Activated CD8-positive, alpha-beta T cell treated with anti-CD3 and anti-CD28 coated beads, Interleukin-2, amount 10 ng/mL, durations not matched to agents 7 days and 5 days (primary cell): ENCODE measurements at places on chromosomes 6 and 20. TPM values are rescaled to one million over a fixed set of nuclear protein-coding genes. Genes with fewer than 3 reads are reported as not detected.
A peak's percentile ranks its signal among the peaks of the same experiment; 100 is the strongest.

GRCh38 chr6:90765895-90766294 lies 179.0 kb upstream of the MAP3K7 start:
- DNase-seq, result no peak

DNA sequence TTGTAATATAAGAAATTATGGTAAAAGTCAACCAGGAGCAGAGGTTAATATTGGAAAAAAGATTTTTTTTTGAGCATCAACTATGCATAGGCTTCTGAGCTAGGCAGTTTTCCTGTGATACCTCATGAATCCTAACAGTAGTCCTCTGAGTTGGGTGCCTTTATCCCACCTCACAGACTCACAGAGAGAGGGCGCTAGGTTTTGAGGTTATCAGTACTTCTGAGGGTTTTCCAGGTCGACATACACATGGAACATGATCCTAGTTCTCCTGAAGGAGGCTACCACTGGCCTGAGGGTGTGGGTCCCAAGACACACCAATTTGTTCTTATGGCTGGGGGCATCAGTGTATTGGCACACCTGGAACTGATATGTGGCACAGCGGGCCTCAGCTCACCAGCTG lies 358.8 kb upstream of the JAG1 start:
- no peak for DNase-seq

GRCh38 chr6:14718861-14719260 lies 527.0 kb upstream of the JARID2 start:
- DNase-seq, result no peak

DNA sequence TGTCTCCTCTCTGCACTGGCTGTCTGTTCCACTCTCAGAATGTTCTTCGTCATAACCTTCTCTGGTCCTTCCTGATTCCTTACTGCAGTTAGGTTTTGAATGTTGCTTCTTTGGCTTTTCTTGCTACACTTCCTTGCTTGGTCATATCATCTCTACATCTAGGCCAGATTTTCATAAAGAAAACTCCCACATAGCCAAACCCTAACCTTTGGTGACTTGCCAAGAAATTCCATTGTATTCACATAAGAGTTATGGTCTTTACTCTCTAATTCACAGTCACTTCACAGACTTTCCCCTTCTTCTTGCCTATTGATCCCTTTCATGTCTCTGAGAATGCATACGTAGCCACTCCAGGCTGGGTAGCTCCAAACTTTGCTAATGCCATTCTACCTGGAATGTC lies 41.9 kb upstream of the SIM1 start:
- DNase-seq, result no peak

- no peak for DNase-seq
These were observed 20.6 kb upstream of the TASP1 start for GRCh38 chr20:13659288-13659687.

DNA sequence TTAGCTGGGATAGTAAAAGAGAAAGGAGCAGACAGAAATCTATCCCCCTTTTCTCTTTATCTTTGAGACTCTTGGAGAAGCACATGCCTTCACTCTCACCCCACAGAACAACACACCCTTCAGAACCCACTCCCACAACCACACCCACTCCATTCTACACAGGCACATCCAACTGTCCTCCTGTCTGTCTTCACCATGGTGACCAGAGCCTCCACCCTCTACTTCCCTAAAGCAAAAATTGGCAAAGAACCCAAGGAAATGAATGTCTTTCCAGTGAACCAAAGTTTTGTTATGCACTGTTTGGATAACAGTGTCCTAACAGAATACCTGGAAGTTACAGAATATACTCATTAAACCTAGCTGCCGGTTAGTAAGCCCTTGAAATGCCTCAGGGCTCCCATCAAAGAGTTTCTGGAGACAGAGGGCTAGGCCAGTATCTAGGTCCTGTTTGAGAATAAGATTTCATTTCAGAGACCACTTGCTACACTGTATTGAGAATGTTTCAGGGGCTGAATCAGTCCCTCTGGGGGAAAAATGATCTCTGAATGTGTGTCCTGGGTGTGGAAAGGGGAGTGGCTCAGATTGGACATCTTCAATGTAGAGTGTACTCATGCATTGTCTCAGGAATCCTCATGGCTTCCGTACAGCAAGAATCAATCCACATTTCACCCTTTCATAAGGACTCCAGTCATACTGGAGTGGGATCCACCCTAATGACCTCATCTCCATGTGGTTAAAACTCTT lies 101.1 kb downstream of the LY86 start:
- DNase-seq, result no peak

DNA sequence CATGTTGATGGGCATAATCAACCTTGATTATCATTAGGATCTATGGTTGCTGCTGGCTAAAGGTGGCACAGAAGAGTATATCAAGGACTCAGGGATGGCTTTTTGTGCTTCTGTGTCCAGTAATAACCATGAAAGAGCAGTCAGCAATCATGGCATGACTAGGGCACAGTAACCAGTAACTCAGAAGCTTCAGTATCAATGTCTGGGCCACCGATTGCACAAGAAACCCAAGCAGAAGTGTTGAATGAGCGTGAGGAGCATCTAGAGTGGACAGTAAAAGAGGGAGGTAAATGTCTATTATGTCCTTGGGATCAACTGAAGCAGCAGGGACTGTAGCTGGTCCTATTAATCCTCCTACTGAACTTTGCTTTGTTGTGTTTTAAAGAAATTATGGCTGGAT lies 81.5 kb upstream of the F13A1 start:
- no peak for DNase-seq

- DNase-seq, result no peak
These were observed 128.5 kb downstream of the FLRT3 start for GRCh38 chr20:14208956-14209355.

DNA sequence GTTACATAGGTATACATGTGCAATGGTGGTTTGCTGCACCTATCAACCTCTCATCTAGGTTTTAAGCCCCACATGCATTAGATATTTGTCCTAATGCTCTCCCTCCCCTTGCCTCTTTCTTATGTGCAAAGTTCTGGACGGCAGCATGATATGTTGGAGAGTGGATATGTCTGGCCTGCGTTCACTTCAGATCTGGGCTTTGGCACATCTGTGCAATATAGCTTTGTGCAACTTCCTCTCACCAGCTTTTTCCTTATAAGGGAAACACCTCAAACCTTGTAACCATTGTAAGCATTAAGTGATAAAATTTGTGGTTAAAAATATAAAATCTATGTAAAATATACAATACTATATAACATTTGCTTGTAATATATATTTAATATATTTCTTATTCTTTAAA lies 288.0 kb downstream of the PHACTR1 start:
- DNase-seq, result no peak

- DNase-seq, result no peak
These were observed 126.9 kb upstream of the UST start for GRCh38 chr6:148619891-148620290.

DNA sequence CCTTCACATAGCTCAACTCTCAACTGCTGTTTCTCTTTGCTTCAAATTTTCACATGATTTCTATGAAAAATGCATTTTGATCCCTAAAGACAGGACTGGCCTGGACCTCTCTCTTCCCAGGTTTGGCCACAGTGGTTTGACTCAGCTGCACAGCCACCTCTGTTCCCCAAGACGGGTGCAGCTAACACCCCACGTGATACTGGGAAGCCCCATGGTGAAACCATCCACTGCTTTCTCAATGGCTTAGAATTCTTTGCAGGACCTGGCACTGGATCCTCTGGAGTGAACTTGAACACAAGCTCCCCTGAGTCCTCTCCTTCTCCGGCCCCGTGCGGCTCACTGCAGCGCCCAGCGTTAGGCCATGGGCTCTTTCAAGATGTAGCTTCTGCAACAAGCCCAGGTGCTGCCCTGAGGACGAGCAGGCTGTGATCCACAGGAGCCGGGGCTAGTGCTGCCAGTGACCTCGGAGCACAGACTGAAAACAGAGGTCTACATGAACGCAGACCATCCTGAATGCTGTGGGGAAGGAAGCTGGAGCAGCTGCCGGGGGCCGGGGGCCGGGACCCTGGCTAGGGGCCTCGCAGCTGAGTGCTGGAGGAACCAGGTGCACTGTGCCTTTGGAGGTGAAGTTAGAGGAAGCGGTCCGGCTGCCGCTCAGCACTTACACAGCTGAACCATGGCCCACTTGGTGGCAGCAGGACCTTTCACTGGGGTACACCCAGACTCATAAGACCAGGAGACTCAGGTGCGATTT lies 58.8 kb upstream of the MPC1 start:
- DNase-seq, result no peak

- DNase-seq, result no peak
These were observed 14.8 kb upstream of the TAB2 start for GRCh38 chr6:149302723-149303122.

GRCh38 chr6:88422831-88423230 lies 256.7 kb upstream of the CNR1 start:
- no peak for DNase-seq

DNA sequence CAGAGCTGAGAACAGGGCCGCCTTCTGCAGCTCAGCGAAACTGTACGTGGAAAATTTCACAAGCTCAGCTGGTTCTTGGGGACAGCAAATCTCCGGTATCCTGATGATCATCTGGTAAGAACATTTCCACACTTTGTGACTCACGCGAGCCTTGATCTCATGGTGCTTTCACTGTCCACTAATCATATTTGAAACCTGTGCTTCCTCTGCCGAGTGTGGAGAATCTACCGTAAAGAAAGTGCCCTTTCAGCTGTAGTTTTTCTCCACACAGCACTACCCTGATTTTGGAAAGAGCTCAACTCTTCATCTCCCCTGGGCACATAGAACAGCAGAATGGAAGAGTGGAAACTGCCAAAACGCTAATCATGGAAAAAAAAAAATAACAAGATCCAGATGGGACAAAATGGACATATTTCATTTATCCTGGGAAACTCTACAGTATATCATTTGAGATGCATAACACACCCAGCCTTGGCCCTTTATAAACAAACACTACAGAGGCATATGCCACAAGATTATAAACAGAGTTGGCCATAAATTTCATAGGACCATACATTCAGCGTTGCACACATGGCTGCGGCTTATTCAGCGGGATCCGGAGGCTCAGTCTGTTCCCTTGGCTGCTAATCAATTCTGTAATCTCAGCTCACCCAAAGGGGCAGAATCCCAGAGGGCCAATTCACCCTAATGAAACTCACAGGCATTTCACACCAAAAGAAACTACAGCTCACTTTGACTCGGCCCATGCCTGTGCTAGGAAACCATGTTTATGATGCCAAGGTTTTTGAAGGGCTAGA lies 434.5 kb downstream of the HDGFL1 start:
- no peak for DNase-seq

GRCh38 chr6:163296835-163297519 lies 117.5 kb upstream of the QKI start:
- DNase-seq, result no peak

- DNase-seq, result peak; percentile 33
These were observed 181.2 kb downstream of the ZDHHC14 start for GRCh38 chr6:157561929-157562810.

- DNase-seq, result no peak
These were observed 308.9 kb upstream of the FOXQ1 start for GRCh38 chr6:1002989-1003388.

- DNase-seq, result no peak
These were observed 100.5 kb upstream of the EDN1 start for GRCh38 chr6:12189661-12190060.

GRCh38 chr20:21273755-21274386 lies 29.3 kb upstream of the XRN2 start:
- DNase-seq, result no peak

DNA sequence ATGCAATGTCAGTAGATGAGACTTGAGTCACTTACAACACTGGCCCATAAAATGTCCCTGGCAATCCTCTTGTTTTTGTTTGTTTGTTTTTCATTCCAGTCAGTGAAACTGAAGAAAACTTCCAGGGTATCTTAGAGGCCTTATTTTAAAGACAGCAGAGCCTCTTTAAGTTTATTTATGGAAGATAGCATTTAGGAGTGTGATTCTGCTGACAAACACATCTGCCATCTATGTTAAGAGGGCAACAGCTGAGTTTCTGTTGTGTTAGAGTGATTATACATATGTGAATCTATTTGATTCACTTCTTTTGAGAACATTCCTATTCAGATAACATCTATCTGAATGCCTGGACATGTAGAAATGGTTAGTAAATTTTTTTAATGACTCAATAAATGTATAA lies 812.6 kb downstream of the TENT5A start:
- DNase-seq, result no peak

DNA sequence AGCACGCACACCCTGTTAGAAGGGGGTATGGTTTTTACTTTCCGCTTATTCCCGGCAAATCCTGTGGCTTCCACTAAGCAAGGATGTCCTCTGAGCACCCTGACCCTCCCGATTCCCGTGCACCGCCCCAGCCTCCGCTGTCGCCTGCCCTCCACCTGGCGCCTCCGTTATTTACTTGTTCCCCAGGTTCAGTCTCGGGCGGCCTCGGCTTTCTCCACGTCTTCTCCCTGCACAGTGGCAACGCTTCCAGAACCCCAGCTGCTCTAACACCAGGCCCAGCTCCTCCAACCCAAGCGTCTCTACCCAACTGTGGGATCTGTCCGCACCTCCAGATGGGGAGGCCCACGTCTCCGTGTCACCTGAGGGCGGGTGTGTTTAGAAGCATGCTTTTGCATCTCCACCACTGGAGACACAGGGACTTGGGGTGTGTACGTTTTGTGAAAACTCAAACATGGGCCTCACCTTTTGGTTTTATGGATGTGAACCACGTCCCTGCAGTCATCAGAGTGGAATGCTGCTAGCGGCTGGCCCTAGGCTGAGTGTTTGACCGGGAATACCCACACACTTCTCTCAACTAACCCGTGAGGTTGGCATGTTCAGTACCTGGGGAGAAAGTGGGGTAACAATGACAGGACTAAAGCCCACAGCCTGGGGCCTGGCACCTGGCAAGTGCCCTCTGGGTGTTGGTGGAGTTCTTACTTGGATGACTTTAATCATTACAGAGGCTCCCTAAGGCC lies 79.9 kb downstream of the THBS2 start:
- no peak for DNase-seq

DNA sequence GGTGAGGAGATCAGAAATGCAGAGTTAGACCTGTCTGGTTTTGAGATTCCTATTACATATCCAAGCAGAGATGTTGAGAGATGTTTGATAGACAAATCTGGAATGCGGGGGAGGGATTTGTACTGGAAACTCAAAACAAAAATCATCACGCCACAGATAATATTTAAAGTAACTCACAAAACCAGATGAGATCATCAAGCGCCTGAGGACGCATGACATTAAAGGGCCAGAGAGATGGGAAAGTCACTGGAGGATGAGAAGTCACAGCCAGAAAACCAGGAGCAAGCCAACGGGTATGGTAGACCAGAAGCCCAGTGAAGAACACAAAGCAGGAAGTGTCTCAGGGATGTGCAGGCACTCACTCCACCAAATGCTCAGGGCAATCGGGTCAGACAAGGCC lies 87.7 kb downstream of the DLL1 start:
- peak; percentile 9 for DNase-seq

The PI3 gene
- not detected for total RNA-seq

The GFOD1 gene
- total RNA-seq, result 8.7 TPM

The GSTA1 gene
- total RNA-seq, result not detected

The SSTR4 gene
- not detected for total RNA-seq

The VSTM2L gene
- total RNA-seq, result not detected

The HSPA1A gene
- 75.7 TPM for total RNA-seq

The ISM1 gene
- 2.9 TPM for total RNA-seq

The SLC17A2 gene
- total RNA-seq, result not detected

The ULBP1 gene
- total RNA-seq, result 0.65 TPM

The ADGRF4 gene
- not detected for total RNA-seq

The NOL7 gene
- 71.6 TPM for total RNA-seq

The HNF4A gene
- total RNA-seq, result not detected

The METTL24 gene
- total RNA-seq, result not detected
